ENCODE measurements at places on chromosomes 12 and 14.
A peak's percentile ranks its signal among the peaks of the same experiment; 100 is the strongest.

GRCh38 chr12:108326254-108326750 is 12.8 kb downstream of the CMKLR1 start:
- DNase-seq = no peak

- DNase-seq = no peak
Measured at GRCh38 chr12:2064071-2064507, 11.3 kb downstream of the CACNA1C start.

DNA sequence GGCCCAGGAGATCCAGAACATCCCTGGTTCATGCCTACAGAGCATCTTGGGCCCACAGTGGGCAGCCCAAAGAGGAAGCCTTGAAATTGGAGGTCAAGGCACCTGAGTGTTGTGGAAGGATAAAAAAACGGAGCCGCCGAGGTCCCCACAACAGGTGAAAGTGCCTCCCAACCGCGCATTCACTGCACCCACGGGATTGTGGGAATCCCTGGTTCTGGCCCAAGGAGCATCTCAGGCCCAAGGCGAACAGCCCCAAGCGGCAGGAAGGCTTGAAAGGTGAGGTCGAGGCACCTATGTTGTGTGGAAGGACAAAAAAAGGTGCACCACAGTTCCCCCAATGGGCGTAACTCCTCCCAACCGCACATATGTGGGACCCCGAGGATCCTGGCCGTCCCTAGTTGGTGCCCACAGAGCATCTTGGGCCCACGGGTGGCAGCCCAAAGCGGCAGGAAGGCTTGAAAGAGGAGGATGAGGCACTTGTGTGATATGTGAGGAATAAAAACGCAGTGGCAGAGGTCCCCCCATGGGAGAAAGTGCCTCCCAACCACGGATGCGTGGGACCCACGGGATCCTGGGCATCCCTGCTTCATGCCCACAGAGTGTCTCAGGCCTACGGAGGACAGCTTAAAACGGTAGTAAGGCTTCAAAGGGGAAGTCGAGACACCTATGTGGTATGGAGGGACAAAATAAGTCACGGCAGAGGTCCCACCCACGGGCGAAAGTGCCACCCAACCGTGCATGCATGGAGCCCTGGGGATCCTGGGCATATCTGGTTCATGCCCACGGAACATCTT is 583.9 kb downstream of the ALG10 start:
- DNase-seq = no peak

GRCh38 chr12:106386813-106387535 is 29.4 kb downstream of the POLR3B start:
- DNase-seq = no peak

DNA sequence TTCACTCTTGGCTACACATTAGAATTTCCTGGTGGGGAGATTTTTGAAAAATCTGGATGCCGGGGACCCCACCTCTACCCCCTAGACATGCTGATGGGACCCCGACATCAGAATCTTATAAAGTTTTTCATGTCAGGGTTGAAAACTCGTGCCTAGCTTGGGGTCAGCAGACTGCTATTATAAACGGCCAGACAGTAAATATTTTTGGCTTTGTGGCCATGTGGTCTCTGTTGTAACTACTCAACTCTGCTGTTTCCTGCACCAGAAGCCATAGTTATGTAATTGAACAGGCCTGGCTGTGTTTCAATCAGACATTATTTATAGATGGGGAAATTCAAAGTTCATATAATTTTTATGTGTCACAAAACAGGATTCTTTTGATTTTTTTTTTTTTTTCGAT is 41.6 kb downstream of the ACACB start:
- no peak for DNase-seq

DNA sequence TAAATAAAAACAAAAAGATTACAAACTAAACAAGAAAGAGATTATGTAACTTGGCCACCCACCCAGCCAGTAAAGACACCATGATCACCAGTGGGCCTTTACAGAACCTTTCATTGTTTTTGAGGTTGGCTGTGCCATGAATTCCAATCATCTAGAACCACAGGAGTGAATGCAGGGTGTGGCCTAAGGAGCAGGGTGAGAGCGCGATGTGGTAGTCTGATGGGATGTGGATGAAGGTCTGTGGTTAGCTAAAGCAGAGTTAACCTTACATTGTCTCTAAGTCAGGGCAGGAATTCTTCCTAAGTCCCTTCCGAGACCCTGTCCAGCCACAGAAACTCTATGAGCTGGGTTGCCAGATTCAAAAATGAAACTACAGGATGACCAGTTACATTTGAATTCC is 54.0 kb upstream of the CDKN3 start:
- no peak for DNase-seq

DNA sequence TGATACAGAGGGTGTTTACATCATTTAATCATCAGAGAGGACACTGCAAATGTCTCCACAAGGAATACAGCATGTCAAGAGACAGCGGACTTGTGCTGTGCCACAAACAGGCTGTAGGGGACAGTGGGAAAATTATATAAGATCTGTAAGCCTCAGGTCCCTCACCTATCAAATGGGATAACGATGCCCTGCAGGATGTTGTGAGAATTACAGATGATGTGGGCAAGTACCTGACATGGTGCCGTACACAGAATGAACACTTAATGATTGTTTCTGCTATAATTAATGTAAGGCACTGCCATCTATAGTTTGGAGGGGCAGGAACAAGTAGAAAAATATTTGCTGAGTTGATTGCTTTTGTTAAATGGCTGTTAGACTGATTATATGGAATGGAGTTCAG is 81.9 kb upstream of the GTF2A1 start:
- no peak for DNase-seq

DNA sequence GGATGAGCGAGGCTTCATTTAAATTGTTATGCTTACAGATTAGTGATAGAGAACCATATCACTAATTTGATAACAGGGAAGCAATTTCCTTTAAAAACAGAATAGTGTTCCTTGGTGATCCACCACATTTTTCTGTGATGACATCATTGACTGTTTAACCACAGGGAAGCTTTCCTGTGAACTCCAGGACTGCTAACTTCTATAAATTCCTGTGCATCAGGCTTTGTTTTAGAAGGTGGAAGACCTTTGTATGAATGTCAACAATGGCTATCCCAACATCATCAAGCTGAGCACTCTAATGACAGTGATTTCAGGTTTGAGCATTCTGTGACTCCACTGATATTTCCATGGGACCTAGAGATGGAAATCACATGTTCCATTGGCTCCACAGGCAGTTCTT is 177.1 kb downstream of the RMST start:
- peak; percentile 70 for DNase-seq

DNA sequence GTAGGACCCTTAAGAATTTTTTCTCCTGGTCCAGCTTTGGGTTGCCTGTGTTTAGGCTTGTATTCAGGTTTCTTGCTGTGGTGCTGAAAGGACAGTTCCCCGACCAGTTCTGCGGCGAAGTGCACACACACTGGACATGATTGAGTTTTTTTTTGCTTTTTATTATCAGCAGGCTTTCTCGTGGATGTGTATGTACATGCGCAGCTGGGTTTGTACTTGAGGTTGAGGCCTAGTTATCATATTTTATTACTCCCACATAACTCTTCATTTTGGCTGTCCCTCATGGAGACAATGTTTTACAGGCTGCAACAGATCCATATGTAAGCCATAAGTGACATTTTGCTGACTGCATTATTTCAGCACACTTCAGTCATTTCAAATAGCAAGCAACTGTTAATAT is 2.5 kb downstream of the SCN8A start:
- DNase-seq = peak; percentile 74

DNA sequence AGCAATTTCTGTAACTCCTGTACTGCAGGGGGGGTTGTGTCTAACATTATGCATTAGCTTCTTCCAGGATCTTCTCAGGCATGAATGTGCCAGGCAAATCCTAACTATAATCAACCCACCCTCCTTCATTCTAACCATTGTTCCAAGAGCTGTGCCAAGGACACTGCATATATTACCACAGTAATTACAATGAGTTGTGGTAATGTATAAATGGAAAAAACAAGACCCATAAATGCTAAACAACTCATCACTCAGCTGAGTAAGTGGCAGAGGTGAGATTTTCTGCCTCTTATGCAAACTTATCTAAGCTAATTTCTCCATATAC is 80.6 kb downstream of the PRKD1 start:
- DNase-seq = no peak

- no peak for DNase-seq
Measured at GRCh38 chr12:75137896-75138295, 71.7 kb downstream of the KCNC2 start.

DNA sequence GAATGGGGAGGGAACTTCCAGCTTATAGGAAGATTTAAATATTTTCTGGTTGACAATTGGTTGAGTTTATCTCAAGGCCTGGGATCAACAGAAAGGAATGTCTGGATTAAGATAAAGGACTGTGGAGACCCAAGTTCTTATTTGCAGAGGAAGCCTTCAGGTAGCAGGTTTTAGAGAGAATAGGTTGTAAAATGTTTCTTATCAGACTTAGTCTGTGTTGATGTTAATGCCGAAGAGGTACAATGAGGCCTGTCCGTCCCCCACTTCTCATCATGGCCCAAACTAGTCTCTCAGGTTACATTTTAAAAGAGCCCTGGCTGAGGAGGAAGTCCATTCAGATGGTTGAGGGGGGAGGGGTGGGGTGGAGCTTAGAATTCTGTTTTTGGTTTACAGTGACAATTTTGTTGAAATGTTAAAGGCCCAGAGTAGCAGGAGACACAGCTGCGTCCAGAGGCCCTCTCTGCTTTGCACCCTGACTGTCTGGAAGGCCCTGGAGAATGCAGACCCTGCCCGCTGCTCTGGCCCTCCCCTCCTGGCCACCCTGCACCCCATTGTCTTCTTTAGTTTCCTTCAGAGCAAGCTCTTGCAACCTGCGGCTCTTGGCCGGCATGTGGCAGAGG is 672.5 kb upstream of the TMEM132C start:
- no peak for DNase-seq

GRCh38 chr12:38538319-38538718 is 221.7 kb downstream of the ALG10B start:
- no peak for DNase-seq

- DNase-seq = no peak
Measured at GRCh38 chr14:90671382-90672234, 144.6 kb downstream of the TTC7B start.

DNA sequence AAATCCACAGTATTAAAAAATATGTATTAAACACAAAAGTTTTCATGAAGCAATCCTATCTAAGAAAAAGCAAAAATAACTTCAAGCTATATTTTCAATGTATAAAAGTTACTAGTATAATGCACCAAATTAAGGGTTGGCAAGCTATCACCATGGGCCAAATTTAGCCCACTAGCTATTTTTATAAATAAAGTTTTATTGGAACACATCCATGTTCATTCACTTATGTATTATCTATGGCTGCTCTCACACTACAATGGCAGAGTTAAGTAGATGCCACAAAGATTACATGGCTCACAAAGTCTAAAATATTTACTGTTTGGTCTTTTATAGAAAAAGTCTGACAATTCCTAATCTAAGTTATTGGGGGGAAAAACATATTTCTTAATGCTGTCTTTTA is 17.6 kb downstream of the KLHL28 start:
- DNase-seq = no peak

GRCh38 chr14:24238527-24239037 is 3.8 kb downstream of the TINF2 start:
- no peak for DNase-seq

GRCh38 chr12:16323638-16324037 is 23.8 kb upstream of the MGST1 start:
- DNase-seq = no peak

DNA sequence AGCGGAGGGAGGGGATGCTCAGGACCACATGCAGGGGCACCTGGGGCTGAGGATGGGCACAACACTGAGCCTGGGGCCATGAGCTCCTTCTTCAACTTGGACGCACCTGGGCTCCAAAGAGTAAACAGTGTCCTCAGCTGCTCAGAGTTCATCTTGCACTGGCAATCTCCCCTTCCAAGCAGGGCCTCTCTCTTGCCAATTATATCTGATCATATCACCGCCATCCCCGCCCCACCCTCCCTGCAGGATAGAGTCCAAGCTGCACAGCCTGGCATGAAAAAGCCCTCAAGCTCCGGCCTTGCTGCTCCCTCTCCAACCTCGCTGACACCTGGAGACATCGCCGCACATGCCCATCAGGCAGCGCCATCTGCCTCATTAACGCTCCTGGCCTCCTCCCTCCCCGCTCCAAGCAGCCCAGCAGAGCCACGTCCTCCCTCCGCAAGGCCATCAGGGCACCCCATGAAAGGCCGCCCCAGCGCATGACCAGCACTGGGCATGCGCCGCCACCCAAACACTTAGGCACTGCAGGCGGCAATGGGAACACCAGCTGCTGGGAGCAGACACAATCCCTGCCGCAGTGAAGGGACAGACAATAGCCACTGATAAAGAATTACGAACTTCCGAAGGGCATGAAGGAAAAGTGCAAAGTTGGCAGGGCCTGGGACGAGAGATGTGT is 88.8 kb downstream of the CHGA start:
- no peak for DNase-seq

DNA sequence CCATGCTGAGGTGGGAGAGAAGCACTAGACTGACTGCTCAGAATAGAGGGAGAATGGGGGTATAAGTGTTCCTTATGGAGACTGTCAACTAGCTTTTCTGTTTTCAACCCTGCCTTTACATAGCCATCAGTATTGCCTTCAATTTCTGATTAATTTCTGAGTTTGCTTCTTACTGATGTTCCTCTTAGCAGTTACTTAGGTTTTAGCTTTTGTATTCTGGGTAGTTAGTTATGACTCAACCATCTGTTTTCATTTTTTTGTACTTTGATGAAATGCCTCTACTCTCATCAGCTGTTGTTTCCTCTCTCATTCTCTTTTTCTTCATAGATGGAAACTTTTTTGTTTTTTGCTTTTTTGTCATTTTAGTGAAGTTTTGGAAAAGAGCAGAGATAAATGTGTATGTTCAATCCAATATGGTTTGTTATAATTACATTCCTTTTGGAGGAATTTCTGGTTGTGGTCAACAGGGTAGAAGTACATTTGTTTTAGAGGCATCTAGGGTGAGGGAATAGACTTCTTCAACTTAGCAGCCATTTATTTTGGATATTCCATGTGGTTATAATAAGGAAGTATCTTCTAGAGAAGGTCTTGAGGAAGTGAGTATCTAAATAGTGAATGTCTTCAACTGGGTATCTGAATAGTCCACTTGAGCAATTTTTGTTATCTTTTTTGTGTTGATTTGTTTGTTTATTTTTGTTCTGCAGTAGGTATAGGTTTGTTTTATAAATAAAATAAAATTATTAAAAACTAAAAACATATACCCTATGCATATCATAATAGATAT is 29.6 kb downstream of the PMCH start:
- DNase-seq = no peak

All from ACHN (cell line).